Sciatic nerve (tissue), 2 donors: ENCODE measurements at places on chromosomes 3 and 15. TPM values are rescaled to one million over a fixed set of nuclear protein-coding genes. Genes with fewer than 3 reads are reported as not detected.

GRCh38 chr3:112394003-112394640, 61.2 kb downstream of the CD200 start:
- DNase-seq: no peak

- no peak for DNase-seq
These were observed 306.4 kb downstream of the MAGI1 start for GRCh38 chr3:65732051-65732935.

DNA sequence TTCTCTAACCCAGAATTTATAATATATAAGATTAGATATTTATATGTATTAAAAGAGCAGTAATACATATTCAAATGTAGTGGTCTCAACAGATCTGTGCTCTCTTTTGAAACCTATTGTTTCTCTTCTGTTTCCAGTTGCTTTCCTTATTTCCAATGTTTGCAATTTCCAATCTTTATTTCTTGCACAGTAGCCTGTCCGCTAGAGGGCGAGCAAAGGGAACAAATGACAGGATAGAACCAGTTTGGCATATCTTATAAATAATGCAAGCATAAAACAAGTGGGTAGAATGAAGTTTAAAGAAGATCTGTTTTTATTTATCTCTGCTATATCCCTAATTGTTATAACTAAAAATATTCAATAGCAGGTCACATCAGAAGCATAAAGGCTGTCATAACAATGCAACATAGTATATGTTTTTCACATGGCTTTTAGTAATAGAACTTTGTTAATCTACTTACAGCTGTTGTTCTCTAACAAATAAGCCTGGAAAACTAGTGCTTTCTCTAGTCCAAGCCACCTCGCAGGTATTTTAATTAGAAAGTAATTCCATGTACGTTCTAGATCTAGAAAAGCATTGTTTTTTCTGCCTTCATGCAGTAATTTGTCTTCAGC, 15.1 kb upstream of the TCAIM start:
- DNase-seq: peak; percentile 85

GRCh38 chr15:39855400-39855799, 64.7 kb downstream of the GPR176 start:
- no peak for DNase-seq

Gene GALNT15
- 54.4 TPM for total RNA-seq
